ENCODE measurements at places on chromosomes 11 and 22. TPM values are rescaled to one million over a fixed set of nuclear protein-coding genes. Genes with fewer than 3 reads are reported as not detected.
A peak's percentile ranks its signal among the peaks of the same experiment; 100 is the strongest.

- peak; percentile 23 for DNase-seq
Measured at GRCh38 chr11:65435411-65435931, 12.9 kb downstream of the NEAT1 start.

DNA sequence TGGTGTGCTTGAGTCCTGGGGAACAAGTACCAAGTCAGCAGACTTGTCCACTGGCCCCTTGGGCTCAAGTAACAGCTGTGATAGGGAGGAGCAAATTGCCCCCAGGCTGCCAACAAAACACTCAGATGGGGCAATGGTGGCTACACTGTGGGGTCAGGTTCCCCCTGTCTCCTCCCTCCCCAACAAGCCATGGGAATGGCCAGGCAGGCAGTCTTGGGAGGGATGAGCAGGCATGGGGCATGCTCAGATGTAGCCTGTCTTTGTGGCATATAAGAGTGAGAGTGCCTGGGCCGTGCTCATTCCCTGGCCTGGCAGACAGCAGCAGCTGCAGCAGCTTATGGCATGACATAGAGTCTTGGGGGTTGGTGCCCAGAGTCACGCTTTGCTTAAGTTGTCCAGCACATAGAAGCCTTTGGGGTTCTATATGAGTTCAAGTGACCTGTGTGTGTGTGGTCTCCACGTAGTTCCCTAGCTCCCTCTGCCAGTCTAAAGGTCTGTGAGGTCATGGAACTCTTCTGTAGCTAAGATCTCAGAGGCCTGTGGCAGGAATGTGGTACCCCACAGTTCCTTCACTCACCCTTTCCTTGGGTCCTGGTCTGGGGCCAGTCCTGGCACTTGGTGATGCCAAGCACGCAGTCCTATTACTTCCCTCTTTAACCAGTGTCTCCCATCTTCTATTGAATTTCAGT lies 44.7 kb downstream of the BIRC2 start:
- DNase-seq: no peak

Gene RGL4
- total RNA-seq: 0.82 TPM

Gene C11orf98
- 42.4 TPM for total RNA-seq

Gene PGA4
- not detected for total RNA-seq

All from transverse colon (tissue), 4 donors.